Right lobe of liver (tissue), 6 donors: ENCODE measurements at places on chromosomes 1 and 21. TPM values are rescaled to one million over a fixed set of nuclear protein-coding genes. Genes with fewer than 3 reads are reported as not detected.

Gene ATAD3A
- 31.7 TPM for total RNA-seq

Gene CADM3
- 0.17 TPM for total RNA-seq

Gene FCN3
- 116 TPM for total RNA-seq

GRCh38 chr1:160481979-160482596 is 41.0 kb downstream of the SLAMF6 start:
- no peaks in the 10 kb centered on the region for H3K4me1 ChIP-seq
- no peak for DNase-seq
- no peaks in the 10 kb centered on the region for H3K27me3 ChIP-seq
- H3K36me3 ChIP-seq, result no peaks in the 10 kb centered on the region

DNA sequence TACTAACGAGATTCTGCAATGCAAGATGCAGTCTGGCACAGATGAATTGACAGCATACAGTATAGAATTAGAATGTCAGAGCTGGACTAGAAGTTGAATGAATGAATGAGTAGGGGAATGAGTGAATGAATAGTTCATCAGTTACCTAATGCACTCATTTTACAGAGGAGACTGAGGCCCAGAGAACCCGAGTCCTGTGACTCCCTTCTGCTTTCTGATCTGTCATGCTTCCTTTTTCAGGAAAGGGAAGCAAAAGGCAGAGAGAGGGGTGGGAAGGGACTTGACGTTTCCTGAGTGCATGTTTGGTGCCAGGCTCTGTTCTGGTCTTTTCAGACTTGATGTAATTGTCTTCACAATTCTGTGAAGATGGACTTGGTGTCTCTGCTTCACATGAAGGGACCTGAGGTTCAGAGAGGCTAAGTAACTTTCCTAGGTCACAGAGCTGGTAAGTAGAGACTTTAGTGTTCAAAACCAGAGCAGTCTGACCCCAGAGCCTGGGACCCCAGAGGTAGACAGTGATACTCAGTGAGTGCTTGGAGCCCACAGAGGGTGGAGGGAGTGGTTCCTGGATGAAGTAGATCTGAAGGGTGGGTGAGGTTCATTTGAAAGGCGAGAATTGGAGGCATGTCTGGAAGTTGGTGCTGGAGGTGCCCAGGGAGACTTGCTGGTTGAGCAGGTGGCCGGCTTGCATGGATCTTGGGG is 8.0 kb upstream of the MEX3A start:
- no peaks in the 10 kb centered on the region for H3K27me3 ChIP-seq
- peaks cover 15% of the 10 kb centered on the region for H3K4me1 ChIP-seq
- no peak overlapping the region for H3K27ac ChIP-seq

DNA sequence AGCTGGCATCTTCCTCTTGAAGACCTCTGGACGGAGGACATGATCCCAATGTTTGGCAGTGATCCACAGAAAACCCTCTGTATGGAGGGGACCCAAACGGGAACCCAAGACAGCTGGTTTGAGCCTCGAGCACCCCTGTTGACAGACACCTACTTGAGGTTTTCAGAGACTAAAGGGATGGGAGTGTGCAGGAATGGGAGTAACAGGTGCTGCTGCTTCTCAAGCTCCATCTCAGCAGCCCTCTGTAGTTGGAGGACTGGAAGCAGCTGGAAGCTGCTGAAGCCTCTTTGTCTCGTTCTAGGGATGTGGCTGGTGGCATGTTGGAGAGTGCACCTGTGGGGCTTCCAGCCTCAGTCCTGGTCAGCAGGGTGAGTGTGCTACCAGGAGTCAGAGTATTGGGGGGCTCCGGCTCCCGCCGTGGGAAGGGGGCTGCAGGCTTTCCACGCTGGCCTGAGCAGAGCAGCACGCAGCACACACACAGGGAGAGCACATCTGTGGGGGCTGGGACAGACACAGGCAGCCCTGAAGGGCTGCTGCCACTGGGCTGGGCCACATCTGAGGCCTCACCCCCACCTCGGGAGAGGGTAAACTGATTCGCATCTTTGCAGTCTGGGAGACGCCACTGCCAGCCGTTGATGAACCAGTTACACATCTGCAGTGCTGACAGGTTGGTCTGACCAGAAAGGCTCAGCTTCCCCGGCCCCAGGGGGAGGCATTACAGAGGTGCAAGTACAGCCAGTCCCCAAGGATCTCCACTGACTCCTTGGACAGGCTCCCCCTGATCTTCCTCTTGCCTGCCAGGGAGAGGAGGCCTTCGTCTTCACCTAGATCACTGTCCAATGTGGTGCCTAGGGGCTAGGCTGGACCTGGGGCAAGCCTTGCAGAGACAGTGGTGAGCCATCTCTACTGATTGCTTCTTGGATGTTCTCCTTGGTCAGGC is 56.6 kb downstream of the ADSS2 start:
- DNase-seq, result no peak
- H3K4me3 ChIP-seq, result no peak overlapping the region
- H3K36me3 ChIP-seq, result no peaks in the 10 kb centered on the region
- H3K4me1 ChIP-seq, result no peaks in the 10 kb centered on the region
- H3K27ac ChIP-seq, result no peak overlapping the region
- H3K27me3 ChIP-seq, result no peaks in the 10 kb centered on the region
